ENCODE measurements at places on chromosomes 2 and 18.

- DNase-seq = no peak
Measured at GRCh38 chr18:55300421-55300935, 287.5 kb downstream of the TCF4 start.

DNA sequence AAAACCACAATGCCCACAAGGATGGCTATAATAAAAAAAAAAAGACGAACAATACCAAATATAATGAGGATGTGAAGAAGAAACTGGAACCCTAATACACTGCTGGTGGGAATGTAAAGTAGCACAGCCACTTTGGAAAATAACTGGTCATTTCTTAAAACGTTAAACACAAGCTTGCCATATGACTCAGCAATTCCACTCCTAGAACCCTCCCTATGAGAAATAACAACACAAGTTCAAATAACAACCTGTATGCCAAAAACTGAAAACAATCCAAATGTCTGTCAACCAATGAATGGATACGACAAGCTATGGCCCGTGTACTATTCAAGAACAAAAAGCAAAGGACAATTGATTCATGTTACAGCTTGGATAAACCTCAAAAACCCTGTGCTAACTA lies 7.0 kb upstream of the ALPK2 start:
- DNase-seq = no peak

GRCh38 chr2:19519045-19519444 lies 160.6 kb upstream of the OSR1 start:
- DNase-seq = no peak

GRCh38 chr2:237097911-237098702 lies 12.4 kb downstream of the COPS8 start:
- no peak for DNase-seq

GRCh38 chr2:69618362-69618761 lies 25.2 kb downstream of the AAK1 start:
- no peak for DNase-seq

DNA sequence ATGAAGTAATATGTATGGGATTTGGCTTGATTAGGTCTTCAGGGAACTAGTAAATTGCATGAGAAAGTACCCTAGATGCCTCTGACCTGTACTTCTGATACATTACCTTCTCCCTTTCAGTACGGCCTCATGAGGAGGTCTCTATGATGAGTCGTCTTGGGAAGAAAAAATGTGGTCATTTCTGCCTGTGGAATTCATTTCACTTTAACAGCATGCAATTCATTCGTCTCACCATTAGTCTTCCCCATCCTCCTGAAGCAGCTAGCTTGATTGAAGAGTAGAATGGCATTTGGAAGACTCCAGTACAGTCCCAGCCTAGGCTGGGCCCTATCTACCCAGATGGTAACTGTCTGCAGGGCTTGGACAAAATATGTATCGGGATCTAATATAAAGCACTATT lies 52.2 kb downstream of the TMX3 start:
- DNase-seq = no peak
